CMK (cell line): ENCODE measurements at places on chromosomes 6 and 20.

- DNase-seq, result no peak
These were observed 36.3 kb upstream of the SIRT5 start for GRCh38 chr6:13538084-13538483.

DNA sequence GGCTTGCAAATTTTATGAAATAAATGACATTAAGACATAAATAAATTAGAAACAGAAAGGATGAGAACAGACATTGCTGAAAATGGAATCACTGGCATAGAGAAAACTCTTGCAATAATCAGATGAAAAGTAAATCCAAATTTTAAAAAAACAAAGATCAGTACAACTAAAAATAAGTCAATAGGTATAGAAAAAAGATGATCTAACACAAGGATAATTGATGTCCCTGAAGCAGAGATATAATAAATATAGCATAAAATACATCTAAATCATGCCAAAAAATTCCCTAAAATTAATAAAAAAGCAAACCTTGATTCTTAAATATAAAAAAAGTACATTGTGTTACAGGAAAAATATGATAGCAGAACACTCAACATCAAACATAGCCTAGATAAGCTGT is 379.6 kb downstream of the SYNE1 start:
- DNase-seq, result no peak

DNA sequence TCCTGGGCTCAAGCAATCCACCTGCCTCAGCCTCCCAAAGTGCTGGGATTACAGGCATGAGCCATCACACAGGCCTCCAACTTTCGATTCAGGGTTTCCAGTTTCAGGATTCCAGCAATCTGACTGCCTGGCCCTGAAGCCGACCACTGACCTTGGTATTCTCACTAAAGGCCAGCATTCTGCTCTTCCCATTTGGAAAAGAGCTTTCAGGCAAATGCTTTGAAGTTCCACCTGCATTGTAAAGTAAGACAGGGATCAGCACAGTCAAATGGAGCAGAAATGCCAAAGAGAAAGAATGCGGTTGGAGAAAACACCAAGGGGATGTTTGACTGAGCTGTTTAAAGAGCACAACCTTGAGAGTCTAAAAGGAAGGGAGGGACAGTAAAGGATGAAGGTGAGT is 117.0 kb upstream of the CEP85L start:
- DNase-seq, result no peak

DNA sequence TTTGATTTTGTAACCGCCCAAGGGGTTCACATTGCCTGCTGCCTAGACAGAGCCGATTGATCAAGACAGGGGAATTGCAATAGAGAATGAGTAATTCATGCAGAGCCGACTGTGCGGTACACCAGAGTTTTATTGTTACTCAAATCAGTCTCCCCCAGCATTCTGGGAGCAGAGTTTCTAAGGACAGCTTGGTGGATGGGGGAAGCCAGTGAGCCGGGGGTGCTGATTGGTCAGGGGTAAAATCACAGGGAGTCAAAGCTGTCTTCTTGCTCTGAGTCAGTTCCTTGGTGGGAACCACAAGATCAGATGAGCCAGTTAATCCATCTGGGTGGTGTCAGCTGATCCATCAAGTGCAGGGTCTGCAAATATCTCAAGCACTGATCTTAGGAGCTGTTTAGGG is 60.0 kb upstream of the EZR start:
- no peak for DNase-seq

DNA sequence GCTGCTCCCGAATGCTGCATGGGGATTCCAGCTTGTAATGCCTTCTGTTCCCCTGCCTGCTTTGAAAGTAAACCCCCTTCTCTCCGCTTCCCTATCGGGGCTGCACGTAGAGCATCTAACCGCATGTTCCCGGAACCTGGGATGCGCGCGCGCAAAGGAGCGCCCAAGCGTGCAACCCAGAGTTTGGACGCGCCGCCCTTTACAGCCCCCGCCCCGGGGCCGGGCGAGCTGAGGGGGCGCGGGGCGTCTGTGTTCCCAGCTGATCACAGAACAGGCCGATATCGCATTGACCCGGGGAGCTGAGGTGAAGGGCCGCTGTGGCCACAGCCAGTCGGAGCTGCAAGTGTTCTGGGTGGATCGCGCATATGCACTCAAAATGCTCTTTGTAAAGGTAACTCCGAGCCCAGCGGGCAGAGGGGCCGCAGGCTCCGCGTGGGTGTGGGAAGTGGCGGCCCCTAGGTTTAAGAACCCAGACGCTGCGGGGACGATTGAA is 1.4 kb downstream of the LAMP5 start:
- no peak for DNase-seq

GRCh38 chr20:35592339-35592974 is 23.2 kb upstream of the SPAG4 start:
- no peak for DNase-seq
